ENCODE measurements at places on chromosomes 1 and 21.
A peak's percentile ranks its signal among the peaks of the same experiment; 100 is the strongest.

DNA sequence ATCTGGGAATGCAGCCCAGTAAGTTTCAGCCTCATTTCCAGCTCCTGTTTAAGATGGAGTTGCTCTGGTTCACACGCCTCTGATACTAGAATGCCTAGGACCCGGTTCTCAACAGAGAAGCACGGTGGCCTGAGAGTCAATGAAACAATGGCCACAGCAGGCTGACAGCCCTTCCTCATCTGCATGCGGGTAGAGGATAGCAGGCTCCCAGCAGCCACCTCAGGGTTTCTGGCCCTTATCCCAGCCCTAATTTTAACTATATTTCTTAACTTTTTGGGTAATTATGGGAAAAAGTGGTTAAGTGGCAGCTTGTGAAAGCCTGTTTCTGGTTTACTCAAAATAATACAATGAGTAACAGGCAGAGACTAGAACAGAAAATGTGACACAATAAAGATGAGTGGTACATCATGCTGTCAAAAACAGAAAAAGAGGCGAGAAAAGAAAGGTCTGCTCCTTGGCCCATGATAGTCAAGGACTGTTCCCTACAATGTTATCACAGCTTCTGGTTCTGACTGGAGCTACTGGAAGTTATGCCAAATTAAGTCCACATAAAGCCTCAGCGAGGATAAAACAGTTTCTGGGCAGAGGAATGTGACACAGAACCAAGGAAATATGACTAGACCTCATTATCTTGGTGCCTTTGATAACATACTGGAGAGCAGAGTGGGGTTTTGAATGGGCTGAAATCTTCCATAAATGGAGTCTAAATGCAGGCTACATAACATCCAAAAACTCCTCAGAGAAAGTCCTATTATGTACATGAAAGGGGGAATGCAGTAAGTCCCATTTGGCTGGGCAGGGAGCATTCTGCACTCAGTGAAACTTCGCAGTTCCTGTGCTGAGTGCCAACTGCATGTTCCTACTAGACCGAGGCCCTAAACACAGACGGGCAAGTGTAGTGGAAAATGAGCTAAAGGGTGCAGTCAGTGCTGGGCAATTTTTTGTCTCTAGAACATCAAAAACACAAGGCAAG, 92.1 kb downstream of the NIBAN1 start:
- DNase-seq: no peak

DNA sequence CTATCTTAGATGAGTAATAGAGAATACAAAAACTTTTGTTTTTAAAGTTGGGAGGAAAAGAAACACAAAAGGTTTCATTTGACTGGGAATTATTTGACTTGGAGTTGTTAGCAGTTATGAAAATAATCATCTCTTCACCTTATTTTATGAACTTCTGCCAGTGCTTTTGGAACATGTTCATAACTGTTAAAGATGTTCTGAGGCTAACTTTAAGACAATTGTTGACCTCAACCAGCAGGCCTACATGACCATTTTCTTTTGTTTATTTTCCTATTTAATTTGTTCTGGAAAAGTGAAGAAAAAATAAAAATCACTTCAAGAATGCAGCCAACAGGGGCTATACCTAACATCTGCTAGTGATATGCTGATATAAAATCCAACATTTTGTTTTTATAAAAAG, 37.4 kb downstream of the JAM2 start:
- no peak for DNase-seq

DNA sequence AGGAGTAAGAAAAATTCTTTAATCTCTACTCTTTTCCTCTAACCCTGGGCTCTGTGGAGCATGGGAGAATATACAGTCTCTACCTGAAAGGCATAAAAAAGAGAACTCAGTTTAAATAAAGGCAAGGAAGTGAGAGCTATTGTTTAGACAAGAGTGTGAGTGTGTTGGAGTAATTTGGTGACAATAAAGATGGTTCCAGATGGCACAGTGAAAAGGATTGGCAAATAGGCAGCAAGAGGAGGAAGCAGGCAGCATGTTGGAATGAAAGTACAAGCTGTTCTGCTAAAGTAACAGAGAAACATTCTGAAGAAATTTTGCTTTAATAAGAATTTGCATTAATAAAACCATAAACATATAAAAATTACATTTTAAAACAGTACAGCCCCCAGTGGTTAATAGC, 163.4 kb downstream of the DNM3 start:
- DNase-seq: no peak

DNA sequence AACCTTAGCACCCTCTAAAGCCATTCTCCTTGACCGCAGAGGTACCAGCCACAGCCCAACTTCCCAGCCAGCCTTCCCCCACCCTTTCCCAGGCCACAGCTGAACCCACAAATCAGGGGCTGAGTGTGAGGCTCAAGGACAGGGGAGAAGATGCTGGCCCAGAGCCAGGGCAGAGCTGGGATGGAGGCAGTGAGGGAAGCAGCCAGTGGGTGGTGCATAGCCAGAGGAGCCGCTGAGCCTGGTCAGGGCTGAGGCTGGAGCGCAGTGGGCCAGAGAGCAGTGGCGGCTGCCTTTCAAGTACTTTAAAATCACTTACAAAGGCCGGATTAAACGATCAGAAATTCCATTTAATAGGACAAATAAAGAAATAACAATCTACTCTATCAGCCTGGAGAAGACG, 36.3 kb downstream of the DMAP1 start:
- no peak for DNase-seq

DNA sequence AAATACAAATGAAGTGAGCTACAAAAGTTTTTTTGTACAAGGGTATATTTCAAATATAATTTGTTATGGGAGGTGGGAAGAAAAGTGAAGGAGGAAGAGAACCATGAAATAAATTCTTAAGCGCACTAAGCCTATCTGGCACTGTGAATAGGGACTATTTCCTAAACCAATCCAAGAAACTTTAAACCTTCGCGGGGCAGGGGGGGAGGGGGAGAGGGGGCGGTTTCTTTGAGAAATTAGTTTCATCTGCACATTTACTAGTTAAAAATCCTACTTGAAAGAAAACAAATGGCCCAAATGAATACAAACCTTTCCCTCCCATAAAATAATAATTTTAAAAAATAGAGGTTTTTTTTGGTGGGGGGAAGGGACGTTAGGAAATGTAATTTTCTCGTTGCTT, 364 bp downstream of the GOLPH3L start:
- no peak for DNase-seq

DNA sequence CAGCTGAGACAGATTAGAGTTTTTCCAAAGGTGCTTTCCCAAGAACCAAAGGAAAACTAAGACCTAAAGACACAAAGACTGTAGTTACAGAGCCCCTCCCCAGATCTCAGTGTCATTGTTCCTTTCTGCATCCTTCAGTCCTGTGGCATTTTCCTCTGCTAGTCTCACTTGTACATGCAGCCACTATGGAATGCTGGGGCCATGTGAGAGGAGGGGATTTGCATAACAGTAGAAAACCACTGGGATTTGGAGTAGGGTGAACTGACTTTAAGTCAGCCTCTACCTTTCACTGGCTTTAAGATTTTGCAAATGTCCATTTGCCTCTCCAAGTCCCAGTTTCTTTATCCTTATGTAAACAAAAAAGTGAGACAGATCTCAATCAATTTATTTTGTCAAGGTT, 119.4 kb upstream of the F3 start:
- DNase-seq: peak; percentile 42

- DNase-seq: no peak
Measured at GRCh38 chr1:44817771-44818495, 9.6 kb downstream of the BTBD19 start.

DNA sequence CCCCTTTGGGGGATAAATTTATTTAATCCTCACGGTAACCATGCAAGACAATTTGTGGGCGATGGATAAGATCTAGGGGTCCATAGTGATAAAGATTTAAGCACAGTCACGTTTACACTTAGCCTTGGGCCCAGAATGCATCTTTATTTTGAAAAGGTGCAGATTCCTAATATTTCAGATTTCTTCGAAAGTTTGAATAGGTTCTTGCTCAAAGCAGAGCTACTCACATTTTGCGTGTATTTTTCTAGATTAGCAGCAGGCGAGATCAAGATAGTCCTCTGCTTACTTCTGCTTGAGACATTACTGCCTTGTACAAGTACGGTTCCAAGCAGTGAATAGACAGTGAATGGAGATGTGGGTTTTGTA, 647 bp downstream of the TSEN15 start:
- DNase-seq: no peak

- DNase-seq: no peak
Measured at GRCh38 chr21:31911138-31911907, 38.5 kb downstream of the HUNK start.

- DNase-seq: no peak
Measured at GRCh38 chr1:113551728-113552127, 161.4 kb downstream of the MAGI3 start.

DNA sequence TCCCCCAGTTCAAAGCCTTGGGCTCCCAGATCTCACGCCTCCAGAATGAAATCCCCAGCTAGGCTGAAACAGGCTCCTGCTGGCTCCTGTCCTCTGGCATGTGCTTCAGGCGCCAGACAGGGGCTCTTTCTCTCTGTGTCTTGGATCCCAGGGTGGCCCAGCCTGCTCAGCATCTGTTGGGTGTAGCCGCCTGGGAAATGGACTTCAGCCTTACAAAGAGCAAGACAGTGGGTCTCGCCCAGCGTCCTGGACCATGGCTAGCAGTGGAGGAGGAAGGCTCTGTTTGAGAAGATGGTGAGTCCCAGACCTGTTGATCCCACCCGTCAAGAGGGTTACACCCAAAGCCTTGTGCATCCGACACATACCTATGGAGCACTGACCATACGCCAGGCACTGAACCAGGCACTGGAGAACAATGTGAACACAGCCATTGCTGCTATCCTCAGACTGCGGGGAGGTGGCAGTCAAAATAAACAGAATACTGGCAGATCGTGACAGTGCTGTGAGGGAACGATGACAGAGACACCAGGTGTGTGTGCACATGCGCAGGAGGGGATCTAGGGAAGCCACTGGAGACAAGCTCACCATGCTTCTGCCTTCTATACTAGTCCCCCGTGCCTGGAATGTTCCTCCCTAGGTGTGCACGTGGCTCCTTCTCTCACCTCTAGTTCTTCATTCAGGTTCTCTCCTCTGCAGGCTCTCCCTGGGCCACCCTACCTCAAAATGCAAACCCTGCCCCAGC, 93.0 kb upstream of the GCLM start:
- no peak for DNase-seq

GRCh38 chr1:111062081-111062480, 77.8 kb downstream of the DRAM2 start:
- no peak for DNase-seq

- DNase-seq: no peak
Measured at GRCh38 chr21:14993115-14993514, 71.7 kb downstream of the NRIP1 start.

GRCh38 chr21:41707231-41707959, 59.5 kb downstream of the RIPK4 start:
- DNase-seq: no peak

Measured in Caco-2 (cell line).